Subcutaneous preadipocyte (primary cell): ENCODE measurements at places on chromosomes 16 and 17. TPM values are rescaled to one million over a fixed set of nuclear protein-coding genes. Genes with fewer than 3 reads are reported as not detected.

Gene TMEM88
- 0.20 TPM in 1 of 2 replicates, not detected in the other for total RNA-seq

Gene GAS2L2
- total RNA-seq = not detected in 2 replicates

Gene DNAH9
- under 0.01 TPM in 1 of 2 replicates, not detected in the other for total RNA-seq

Gene ABCA10
- total RNA-seq = 0.59 and 1.5 TPM in 2 replicates

Gene CPHXL
- not detected in 2 replicates for total RNA-seq

Gene TMC7
- total RNA-seq = 0.73 and 2.2 TPM in 2 replicates

Gene SCN4A
- total RNA-seq = under 0.01 TPM in 1 of 2 replicates, not detected in the other

Gene ARHGDIG
- total RNA-seq = 0.37 TPM in 1 of 2 replicates, not detected in the other

Gene CDH11
- 6.5 and 19.8 TPM in 2 replicates for total RNA-seq

Gene TNFRSF13B
- total RNA-seq = not detected in 2 replicates

Gene MGRN1
- 31.6 and 35.6 TPM in 2 replicates for total RNA-seq

Gene NPTX1
- 0.73 and 2.7 TPM in 2 replicates for total RNA-seq

Gene TP53I13
- 33.4 and 35.4 TPM in 2 replicates for total RNA-seq

Gene TEKT1
- not detected in 2 replicates for total RNA-seq

Gene RNU2-1
- total RNA-seq = not detected in 2 replicates

Gene SMIM5
- total RNA-seq = not detected in 2 replicates

Gene KRT9
- not detected in 2 replicates for total RNA-seq

Gene IL21R
- total RNA-seq = 2.6 and 4.7 TPM in 2 replicates

Gene SLC26A11
- total RNA-seq = 9.2 TPM in 2 replicates

Gene IRX5
- 1.5 and 5.3 TPM in 2 replicates for total RNA-seq

Gene PABPN1L
- total RNA-seq = not detected in 2 replicates

Gene RNF135
- 10.0 and 12.1 TPM in 2 replicates for total RNA-seq

Gene GRN
- 180 and 246 TPM in 2 replicates for total RNA-seq

Gene KCNH6
- not detected in 2 replicates for total RNA-seq

Gene FBXO39
- under 0.01 TPM in 1 of 2 replicates, not detected in the other for total RNA-seq

Gene CA5A
- total RNA-seq = not detected in 2 replicates

Gene TPSD1
- total RNA-seq = not detected in 2 replicates

Gene SCNN1B
- total RNA-seq = not detected in 2 replicates

Gene UMOD
- not detected in 2 replicates for total RNA-seq

Gene NRN1L
- total RNA-seq = 0.37 TPM in 1 of 2 replicates, not detected in the other

Gene CEMP1
- 0.20 TPM in 1 of 2 replicates, not detected in the other for total RNA-seq

Gene TMEM94
- 30.1 and 31.6 TPM in 2 replicates for total RNA-seq

Gene GOSR2
- 31.6 and 37.5 TPM in 2 replicates for total RNA-seq

Gene MYOCD
- total RNA-seq = not detected in 2 replicates

Gene CDT1
- total RNA-seq = 16.5 and 27.0 TPM in 2 replicates

Gene EMP2
- total RNA-seq = 25.0 and 29.5 TPM in 2 replicates

Gene RAMP2
- 0.73 TPM in 1 of 2 replicates, not detected in the other for total RNA-seq

Gene NOG
- not detected in 2 replicates for total RNA-seq

Gene OR1A1
- total RNA-seq = not detected in 2 replicates

Gene ADAD2
- total RNA-seq = not detected in 2 replicates

Gene NHLRC4
- 0.37 and 0.59 TPM in 2 replicates for total RNA-seq

Gene BCO1
- not detected in 2 replicates for total RNA-seq

Gene FBXL16
- total RNA-seq = 0.37 and 0.59 TPM in 2 replicates

Gene FOXJ1
- under 0.01 TPM in 1 of 2 replicates, not detected in the other for total RNA-seq

Gene HAS3
- total RNA-seq = under 0.01 and 0.20 TPM in 2 replicates

Gene KRT15
- 0.78 TPM in 1 of 2 replicates, not detected in the other for total RNA-seq

Gene PIPOX
- total RNA-seq = 1.4 and 1.5 TPM in 2 replicates

Gene SMPD3
- under 0.01 TPM in 1 of 2 replicates, not detected in the other for total RNA-seq

Gene PMFBP1
- total RNA-seq = 0.37 and 0.78 TPM in 2 replicates

Gene GLP2R
- total RNA-seq = not detected in 2 replicates

Gene LRRC3C
- total RNA-seq = not detected in 2 replicates

Gene PRAC1
- total RNA-seq = not detected in 2 replicates

Gene CFAP97D1
- under 0.01 TPM in 2 replicates for total RNA-seq

Gene MGAT5B
- total RNA-seq = 0.20 and 0.37 TPM in 2 replicates

Gene CACNG5
- total RNA-seq = not detected in 2 replicates

Gene CALB2
- total RNA-seq = not detected in 2 replicates
